RWPE2 (cell line): ENCODE measurements at places on chromosomes 1 and 21.

GRCh38 chr1:151157067-151157531 is 650 bp downstream of the TNFAIP8L2 start:
- no peak for DNase-seq

GRCh38 chr1:66599899-66600737 is 66.2 kb downstream of the SGIP1 start:
- DNase-seq = no peak

GRCh38 chr21:39588884-39589283 is 23.9 kb upstream of the B3GALT5 start:
- DNase-seq = no peak

GRCh38 chr1:40626383-40626770 is 39.1 kb downstream of the RIMS3 start:
- no peak for DNase-seq

DNA sequence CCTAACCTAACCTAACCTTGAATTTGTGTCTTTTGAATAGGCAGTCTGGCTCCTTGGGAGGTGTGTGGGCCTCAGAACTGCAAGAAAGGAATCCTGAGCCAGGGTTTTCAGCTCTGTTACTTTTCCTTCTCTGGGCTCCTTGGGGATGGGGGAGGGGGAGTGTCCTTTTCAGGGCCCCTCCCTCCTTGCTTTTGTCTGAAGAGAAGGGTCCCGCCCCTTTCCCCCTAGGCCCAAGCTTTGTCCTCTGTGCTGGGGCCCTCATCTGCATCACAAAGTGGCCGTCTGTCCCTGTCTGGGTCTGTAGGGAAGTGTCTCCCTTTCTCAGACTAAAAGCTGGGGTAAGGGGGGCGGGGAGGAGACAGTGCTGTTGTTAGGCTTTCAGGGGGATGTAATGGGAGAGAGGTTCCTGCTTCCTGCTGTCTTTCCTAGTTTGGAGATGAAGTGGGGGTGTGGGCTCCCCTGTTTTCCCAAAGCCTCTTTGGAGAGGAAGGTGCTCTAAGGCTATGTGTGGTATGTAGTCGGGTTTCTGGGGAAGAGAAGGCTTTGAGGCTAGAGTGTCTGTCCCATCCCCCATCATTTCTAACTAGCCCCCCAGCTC is 3.1 kb downstream of the AGO1 start:
- no peak for DNase-seq

DNA sequence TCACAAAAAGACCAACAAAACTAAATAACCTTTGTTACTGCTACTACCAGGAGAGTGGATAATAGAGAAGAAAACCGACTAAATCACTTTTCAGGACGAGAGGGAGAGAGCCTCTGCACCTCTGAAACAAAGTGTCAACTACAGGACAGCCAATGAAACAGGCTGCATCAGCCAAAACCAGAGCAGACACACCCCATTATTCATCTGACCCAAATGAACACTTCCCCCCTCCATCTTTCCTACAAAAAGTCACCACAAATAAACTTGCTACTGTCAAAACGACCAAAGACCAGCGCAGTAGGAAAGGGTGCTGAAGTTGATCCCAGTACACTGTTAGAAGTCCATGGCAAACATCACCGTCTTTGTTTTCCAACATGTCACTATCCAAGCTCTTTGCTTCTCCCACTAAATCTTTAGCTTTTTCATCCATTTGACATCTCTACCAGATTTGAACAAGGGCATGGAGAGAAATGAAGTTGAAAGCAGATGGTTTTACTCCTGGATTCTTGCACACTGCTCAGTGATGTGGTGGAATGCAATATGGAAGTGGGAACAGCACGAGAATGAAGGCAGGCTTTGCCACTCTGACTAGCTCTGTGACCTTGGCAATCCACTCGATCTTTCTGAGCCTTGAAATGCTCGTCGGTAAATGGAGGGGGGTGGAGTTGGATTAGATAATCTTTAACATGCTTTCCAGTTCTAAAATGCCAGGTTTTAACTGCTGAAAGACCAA is 20.5 kb downstream of the DSTYK start:
- DNase-seq = no peak
